ENCODE measurements at places on chromosomes 11 and 22. TPM values are rescaled to one million over a fixed set of nuclear protein-coding genes. Genes with fewer than 3 reads are reported as not detected.

RAG1 gene
- 1.0 TPM for total RNA-seq

HBE1 gene
- not detected for total RNA-seq

LMO1 gene
- not detected for total RNA-seq

ACRV1 gene
- total RNA-seq: not detected

NELL1 gene
- total RNA-seq: not detected

FAT3 gene
- under 0.01 TPM for total RNA-seq

APOC3 gene
- total RNA-seq: not detected

DEFB131B gene
- not detected for total RNA-seq

GPR83 gene
- total RNA-seq: under 0.01 TPM

C11orf16 gene
- not detected for total RNA-seq

KRTAP5-1 gene
- not detected for total RNA-seq

HSCB gene
- 14.9 TPM for total RNA-seq

OR52E5 gene
- total RNA-seq: not detected

CREB3L1 gene
- total RNA-seq: under 0.01 TPM

PDXP gene
- total RNA-seq: 6.7 TPM

NCF4 gene
- not detected for total RNA-seq

PIWIL4 gene
- total RNA-seq: 0.76 TPM

KIAA0930 gene
- total RNA-seq: 57.7 TPM

SLC22A25 gene
- not detected for total RNA-seq

GLYAT gene
- total RNA-seq: not detected

PKP3 gene
- 0.38 TPM for total RNA-seq

EXPH5 gene
- total RNA-seq: under 0.01 TPM

CEP126 gene
- 0.51 TPM for total RNA-seq

KDM4E gene
- not detected for total RNA-seq

BEST1 gene
- total RNA-seq: 0.13 TPM

UBE2L6 gene
- 51.7 TPM for total RNA-seq

SCUBE1 gene
- total RNA-seq: 0.51 TPM

MS4A6E gene
- total RNA-seq: not detected

TESMIN gene
- total RNA-seq: 2.1 TPM

OR51E2 gene
- total RNA-seq: not detected

INS gene
- not detected for total RNA-seq

OR4C46 gene
- not detected for total RNA-seq

KLHL35 gene
- 2.4 TPM for total RNA-seq

PRODH gene
- not detected for total RNA-seq

All from dermis microvascular lymphatic vessel endothelial cell (primary cell).